ENCODE measurements at places on chromosomes 12 and 14. TPM values are rescaled to one million over a fixed set of nuclear protein-coding genes. Genes with fewer than 3 reads are reported as not detected.

The TAS2R31 gene
- 2.3 TPM for total RNA-seq

The DHRS2 gene
- total RNA-seq: 0.66 TPM

The IFNG gene
- not detected for total RNA-seq

The ASCL1 gene
- total RNA-seq: 0.20 TPM

The EFS gene
- 32.1 TPM for total RNA-seq

The PCK2 gene
- 50.2 TPM for total RNA-seq

The B4GALNT3 gene
- total RNA-seq: 23.3 TPM

The HVCN1 gene
- total RNA-seq: 5.5 TPM

The APOLD1 gene
- 0.70 TPM for total RNA-seq

The A2M gene
- total RNA-seq: 1.2 TPM

The CD163L1 gene
- 0.18 TPM for total RNA-seq

The TSPAN8 gene
- not detected for total RNA-seq

The SNW1 gene
- total RNA-seq: 97.2 TPM

The PTPRR gene
- 0.22 TPM for total RNA-seq

The ZDHHC22 gene
- 11.3 TPM for total RNA-seq

The REC8 gene
- 58.5 TPM for total RNA-seq

The PTGDR gene
- not detected for total RNA-seq

The GOLT1B gene
- total RNA-seq: 48.1 TPM

The SLC38A4 gene
- 0.96 TPM for total RNA-seq

The KCNC2 gene
- total RNA-seq: not detected

The SPRYD4 gene
- 4.2 TPM for total RNA-seq

GRCh38 chr12:102548543-102548942, 68.2 kb upstream of the IGF1 start:
- DNase-seq: no peak

DNA sequence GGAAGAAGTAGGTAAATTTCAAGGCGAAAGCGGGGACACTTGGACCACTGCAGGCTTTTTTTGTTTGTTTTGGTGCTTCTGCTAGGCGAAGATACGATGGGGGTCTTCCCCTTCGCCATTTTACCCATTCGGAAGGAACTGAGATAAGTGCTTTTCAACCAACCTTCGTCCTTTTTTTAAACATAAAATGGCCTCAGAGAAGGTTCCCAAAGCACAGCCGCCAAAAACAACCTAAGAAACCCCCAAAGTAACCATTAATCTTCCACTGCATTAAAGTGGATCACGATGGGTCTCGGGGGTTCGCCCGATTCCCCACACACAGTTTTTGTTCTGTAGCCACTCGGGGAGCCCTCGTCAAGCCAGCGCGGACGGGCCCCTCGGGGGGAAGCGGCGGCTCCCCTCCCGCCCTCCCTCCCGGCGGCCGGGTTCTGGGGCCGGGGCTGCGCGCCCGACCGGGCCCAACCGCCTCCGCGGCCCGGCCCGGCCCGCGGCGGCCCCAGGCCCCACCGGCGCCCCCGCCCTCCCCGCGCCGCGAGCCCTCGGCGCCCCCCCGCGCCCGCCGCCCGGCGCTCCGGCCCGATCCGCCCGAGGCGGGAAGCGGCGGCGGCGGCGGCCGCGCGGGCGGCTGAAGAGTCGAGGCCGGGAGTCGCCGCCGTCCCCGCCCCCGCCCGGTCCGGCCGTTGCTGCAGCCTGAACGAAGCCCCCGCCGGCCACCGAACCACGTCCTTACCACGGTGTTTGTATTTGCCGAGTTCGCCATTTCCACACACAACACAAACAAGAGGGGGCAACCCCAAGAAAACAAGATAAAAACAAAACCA, 790 bp downstream of the GTF2A1 start:
- no peak for DNase-seq

GRCh38 chr12:96141216-96141912, 52.8 kb upstream of the ELK3 start:
- DNase-seq: no peak

- peak; percentile 81 for DNase-seq
Measured at GRCh38 chr14:68961781-68962584, 17.1 kb downstream of the ACTN1 start.

DNA sequence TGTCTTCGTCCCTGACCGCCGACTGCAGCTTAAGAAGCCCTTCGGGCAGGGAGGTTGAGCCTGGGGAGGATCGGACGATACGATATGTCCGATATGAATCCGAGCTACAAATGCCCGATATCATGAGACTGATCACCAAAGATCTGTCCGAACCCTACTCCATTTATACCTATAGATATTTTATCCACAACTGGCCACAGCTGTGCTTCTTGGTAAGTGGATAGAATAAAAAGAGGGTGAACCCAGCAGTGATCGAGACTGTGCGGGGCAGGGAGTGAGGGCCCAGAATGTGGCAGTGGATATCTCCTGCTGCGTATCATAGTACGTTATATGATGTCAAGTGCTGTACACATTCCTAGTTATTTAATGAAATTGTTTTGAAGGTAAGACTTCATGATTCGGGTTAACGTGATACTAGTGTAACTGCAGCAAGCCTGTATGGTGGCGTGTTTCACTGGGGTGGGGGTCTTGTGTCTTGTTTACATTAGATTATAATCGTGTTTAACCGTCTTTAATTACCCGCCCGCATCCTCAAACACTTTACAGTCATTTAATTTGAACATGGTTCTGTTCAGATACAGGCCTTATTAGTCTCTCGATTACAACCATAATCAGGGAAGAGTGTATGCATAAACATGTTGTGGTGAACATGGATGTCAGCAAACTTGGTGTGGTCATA, 1.3 kb downstream of the NAA30 start:
- no peak for DNase-seq

DNA sequence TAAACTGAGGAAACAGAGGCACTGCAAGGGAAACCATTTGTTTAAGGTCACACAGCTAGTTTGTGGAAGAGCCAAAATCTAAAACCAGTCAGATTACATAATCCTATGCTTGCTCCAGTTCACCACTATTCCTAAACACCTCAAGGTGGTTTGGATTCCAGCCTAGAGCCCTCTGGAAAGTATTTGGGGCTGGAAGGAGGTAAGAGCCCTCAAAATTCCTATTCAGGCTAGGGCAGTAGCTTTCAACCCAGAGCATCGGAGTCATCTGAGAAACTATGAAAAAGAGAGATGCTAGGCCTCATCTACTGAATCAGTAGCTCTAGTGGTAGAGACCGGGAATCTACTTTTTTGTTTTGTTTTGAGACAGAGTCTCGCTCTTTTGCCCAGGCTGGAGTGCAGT, 16.0 kb upstream of the SPPL3 start:
- no peak for DNase-seq

DNA sequence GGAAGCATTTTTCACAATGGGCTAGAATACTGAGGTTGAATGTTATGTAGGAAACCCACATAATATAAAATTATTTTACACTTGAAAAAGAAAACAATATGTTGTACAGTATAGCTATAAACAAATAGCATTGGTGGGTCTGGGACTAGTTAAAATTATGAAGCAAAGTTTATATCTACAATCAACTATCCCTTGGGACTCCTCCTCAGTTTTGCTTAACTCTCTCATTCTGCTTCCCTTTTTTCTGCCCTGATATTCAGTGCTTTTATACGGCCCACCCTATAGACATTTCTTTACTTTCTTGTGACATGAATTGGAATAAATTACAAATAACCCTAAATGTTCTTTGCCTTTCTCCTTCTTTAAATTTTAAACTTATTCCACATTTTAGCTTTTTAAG, 300.5 kb downstream of the FBXL14 start:
- no peak for DNase-seq

DNA sequence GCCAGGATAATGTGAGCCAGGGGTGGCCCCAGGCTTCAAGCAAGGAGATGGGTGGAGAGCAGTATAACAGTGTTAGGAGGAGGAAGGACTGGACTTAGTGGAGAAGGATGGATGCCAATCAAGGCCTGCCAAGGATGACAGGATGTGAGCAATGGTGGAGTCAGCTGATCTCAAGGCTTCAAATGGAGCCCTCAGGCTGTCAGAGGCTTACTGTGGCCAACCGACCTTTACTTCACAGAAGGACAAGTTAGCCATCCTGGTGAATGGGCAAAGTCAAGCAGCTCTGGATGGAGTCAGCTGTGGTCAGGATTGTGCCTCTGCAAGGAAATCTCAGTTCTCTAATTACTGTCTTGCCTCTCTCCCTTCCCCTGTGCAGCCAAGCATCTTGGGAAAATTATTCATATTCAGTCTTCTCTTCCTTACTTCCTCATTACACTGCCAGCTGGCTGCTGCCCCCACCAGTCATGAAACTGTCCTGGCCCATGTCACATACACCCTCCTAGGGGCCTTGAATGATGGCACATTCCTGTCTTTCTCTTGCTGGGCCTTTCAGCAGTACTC, 7.6 kb upstream of the STAT6 start:
- DNase-seq: no peak

- peak; percentile 48 for DNase-seq
Measured at GRCh38 chr12:119308708-119309456, 25.6 kb upstream of the CCDC60 start.

DNA sequence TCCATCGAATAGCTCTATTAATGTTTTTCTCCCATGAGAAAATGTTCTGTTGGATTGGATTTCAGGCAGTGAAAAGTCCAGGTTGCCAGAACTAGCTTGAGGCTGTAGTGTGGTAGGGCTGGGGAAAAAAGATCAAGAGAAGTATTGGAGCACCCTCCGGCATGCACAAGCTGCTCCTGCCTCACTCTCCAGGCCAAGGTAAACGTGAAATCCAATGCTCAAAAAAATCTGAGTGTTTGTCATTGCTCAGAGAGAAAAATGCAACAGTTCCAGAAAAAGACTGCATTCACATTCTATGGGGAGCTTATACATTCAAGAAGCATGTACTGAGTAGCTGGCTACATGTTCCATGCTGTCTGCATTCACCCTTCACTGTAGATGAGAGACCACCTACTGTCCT, 680.9 kb upstream of the TBX3 start:
- DNase-seq: no peak

DNA sequence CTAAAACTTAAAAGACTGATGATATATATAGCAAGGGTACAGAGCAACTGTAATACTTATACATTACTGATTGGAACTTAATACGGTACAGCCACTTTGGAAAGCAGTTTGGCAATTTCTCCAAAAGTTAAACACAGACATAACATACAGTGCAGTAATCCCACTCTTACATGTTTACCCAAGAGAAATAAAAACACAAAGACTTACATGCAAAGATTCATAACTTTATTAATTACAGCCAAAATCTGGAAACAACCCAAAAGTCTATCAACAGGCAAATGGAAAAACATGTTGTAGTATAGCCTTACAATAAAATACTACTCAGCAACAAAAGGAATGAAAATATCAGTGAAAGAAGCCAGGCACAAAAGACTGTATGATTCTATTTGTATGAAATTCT, 84.6 kb downstream of the GARIN6 start:
- no peak for DNase-seq

- no peak for DNase-seq
Measured at GRCh38 chr12:96809522-96809921, 97.5 kb upstream of the NEDD1 start.

GRCh38 chr12:86550218-86551145, 294.3 kb upstream of the MGAT4C start:
- DNase-seq: no peak

- no peak for DNase-seq
Measured at GRCh38 chr14:103393070-103393469, 7.9 kb downstream of the MARK3 start.

- DNase-seq: no peak
Measured at GRCh38 chr12:75978677-75979076, 52.9 kb downstream of the PHLDA1 start.

GRCh38 chr12:95533985-95534384, 17.3 kb downstream of the USP44 start:
- DNase-seq: no peak

DNA sequence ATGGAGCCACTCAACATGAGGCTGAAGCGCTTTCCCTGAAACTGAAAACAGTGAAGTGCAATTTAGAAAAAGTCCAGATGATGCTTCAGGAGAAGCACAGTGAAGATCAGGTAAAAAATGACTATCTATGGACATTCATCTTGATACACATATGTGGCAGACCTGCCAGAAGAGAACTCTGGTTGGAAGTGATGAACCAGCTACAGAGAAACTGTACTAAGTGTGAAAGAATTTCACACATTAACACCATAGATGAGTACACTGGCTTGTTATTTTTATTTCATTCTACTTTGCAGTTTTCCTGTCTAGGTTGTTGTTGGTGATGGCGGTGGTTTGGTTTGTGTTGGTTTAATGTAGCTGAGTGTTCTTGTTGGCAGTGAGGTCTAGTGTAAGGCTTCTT, 174.7 kb downstream of the ESR2 start:
- no peak for DNase-seq

DNA sequence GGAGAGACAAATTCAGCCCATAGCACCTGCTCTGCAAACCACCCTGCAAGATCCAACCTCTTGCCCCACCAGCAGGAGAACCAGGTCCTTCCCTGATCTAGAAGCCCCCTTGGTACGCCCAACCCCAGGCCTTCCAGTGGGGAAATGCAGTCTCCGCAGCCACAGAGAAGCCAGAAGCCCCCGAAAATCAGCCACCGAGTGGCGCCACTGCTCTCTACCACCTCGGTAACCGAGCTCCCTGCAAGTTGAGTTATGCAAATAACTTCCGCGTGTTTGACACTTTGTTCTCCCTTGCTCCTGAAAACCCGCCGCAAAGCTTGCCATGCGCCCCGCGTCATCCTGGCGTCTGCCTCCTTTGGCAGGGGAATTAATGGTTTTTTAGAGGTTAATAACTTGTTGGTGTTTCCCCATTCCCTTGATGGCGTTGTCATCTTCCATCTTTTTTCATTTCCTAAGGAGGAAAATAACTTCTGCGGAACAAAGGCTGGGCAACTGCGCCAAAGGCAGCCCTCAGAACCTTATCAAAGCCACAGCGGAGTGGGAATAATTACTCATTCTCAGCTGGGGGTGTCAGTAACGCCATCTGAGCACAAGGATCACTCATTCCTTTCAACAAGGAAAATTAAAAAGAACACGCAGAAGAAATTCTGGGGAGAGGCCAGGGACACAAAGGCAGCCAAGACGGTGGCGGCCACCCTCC, 60.4 kb downstream of the FZD10 start:
- DNase-seq: peak; percentile 78

- no peak for DNase-seq
Measured at GRCh38 chr12:132723764-132724140, 13.1 kb downstream of the PGAM5 start.

- DNase-seq: no peak
Measured at GRCh38 chr12:112175361-112176155, 50.2 kb downstream of the TRAFD1 start.

GRCh38 chr12:119229837-119230236, 51.1 kb downstream of the HSPB8 start:
- peak; percentile 90 for DNase-seq

GRCh38 chr14:26382901-26383685, 214.7 kb downstream of the NOVA1 start:
- DNase-seq: no peak

DNA sequence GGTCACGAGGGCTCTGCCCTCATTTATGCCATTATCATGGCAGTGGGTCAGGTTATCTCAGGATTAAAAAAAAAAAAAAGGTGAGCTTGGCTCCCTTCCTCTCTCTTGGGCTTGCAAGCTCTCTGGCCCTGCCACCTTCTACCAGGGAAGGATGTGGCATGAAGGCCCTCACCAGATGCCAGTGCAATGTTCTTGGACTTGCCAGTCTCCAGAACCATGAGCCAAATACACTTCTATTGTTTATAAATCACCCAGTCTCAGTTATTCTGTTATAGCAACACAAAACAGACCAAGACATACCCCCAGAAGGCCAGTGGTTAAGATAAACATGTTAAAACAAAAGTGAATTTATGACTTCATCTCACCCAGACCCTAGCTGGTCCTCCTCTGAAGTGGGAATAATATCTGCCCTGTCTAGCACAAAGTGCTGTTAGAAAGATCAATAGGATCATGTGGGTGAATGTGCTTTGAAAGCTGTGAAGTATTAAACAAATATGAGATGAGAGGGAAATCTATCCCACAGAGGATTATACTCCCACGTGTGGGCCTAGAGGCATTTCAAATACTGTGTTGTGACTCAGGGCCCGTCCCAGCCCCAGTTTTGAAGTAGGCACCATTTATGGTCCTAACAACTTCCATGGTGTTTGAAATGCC, 88.6 kb downstream of the NINJ2 start:
- DNase-seq: no peak

Data from H9 (cell line).